Brain pericyte (primary cell): ENCODE measurements at places on chromosomes 7 and 10.

- no peak for DNase-seq
Observed at GRCh38 chr10:74925708-74926107, 99.3 kb downstream of the KAT6B start.

GRCh38 chr10:103874730-103875129 is 19.4 kb upstream of the SH3PXD2A start:
- no peak for DNase-seq

DNA sequence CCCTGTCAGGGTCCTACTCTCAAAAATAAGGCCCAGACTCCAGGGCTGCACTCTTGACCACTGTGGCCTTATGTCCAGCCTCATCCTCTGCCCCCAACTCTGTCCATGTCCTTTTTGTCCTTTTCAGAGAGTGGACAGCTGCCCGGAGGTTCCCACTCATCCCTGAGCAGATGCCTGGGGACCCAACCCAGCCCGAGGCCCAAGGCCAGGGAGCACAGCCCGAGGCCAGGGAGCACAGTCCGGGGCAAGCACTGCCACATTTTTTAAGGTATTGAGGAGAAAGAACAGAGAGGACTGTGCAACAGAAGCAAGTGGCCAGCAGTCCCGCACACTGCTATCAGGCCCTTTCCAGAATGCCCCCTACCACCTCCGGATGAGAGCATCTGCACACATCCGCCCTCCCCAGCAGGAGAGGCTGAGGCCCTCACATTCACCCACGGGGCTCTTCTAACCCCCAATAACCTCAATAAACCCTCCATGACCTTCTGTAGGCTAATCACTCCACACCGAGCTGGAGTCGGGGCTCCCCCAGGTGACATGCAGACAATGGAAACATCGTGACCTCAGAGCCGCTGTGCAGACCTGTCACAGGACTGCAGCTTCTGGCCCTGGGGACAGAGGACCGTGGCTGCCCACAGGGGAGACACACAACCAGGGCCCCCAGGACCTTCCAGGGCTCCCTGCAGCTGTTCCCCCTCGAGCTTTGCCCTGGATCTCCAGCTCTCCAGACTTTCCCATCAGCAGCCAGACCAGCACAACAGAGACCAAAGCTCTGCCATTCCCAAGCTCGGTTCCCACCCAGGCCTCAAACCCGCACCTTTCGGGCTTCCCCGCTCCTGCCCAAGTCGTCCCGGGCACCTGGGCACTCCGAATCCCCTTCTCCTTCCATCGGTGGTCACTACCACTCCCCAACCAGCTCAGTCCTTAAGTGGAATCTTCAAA is 51.4 kb downstream of the CAMK2B start:
- no peak for DNase-seq

GRCh38 chr7:27999829-28000228 is 180.8 kb downstream of the JAZF1 start:
- no peak for DNase-seq

DNA sequence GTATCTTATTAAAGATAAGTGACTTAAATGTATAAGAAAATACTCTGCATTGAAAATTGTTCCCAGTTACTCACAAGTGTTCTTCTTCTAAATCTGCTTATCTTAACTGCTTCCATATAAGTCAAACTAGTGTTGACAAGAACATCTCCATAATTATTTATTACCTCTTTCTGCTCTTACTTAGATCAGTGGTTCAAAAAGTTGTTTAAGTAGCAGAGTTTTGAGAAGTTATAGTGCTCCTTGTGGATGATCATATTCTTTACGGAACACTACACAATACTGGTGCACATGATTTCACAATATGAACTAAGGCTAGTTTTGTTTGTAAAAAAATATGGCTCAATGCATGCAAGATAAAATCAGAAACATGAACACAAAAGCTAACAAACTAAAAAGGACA is 168.4 kb downstream of the SEMA3D start:
- no peak for DNase-seq
